ENCODE measurements at places on chromosomes 5 and 9.
A peak's percentile ranks its signal among the peaks of the same experiment; 100 is the strongest.

DNA sequence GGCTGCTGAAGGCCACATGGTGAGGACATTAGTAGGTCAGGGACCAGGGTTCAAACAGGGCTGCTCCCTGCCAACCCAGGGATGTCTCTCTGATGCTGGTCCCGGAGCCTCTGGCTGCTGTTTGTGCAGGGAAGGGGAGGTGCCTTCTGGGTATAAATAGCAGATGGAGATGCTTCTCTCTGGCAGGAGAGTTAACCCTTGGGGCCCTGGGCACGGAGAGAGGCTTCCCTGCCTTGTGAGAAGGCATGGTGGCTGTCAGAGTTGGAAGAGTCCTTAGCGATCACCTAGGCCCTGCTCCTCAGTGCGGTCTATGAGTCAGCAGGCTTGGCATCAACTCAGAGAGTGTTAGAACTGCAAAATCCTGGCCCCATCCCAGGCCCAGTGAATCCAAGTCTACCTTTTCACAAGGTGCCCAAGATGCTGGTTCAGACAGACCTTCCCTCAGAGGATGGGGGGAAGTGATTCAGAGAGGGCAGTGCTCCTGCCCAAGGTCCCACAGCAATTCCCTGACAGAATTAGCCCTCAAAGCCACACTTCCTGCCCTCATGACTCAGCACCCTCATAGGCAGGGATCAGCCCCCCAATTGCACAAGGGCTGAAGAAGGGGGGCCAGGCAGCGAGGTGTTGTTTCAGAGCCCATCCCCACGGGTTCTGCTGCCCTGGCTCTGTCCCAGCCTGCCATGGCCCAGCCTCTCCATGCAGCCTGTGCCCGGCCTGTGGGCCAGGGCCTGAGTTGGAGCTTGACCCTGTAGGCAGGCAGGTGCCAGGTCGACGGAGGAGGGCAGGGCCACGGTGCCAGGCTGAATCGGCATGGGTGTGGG, 25.6 kb downstream of the CAMK2A start:
- no peak for DNase-seq

DNA sequence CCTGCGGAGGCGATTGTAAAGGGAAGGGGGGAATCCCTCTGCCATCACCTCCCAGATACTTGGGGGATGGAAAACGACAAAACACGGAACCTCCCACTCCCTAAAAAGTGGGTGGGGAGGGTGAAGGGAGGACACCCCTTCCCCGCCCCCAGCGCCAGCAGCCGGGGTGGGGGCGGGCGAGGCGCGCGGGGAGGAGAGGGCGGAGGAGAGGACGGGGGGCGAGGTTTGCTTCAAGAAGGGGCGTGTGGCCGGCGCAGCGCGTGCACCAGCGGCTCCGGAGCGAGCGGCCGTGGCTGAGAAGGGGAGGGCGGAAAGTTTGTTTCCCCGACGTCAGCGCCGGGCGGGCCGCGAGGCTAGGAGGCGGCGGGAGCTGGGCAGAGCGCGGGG, at the start of gene PRRX2:
PRRX2 (plus strand) TSS at position 259 of the 387 bp plus-strand sequence. CDS start 221 bp downstream, outside the sequence.
- peak; percentile 25 for DNase-seq

- no peak for DNase-seq
Measured at GRCh38 chr9:99505936-99506335, 283.9 kb downstream of the SEC61B start.

DNA sequence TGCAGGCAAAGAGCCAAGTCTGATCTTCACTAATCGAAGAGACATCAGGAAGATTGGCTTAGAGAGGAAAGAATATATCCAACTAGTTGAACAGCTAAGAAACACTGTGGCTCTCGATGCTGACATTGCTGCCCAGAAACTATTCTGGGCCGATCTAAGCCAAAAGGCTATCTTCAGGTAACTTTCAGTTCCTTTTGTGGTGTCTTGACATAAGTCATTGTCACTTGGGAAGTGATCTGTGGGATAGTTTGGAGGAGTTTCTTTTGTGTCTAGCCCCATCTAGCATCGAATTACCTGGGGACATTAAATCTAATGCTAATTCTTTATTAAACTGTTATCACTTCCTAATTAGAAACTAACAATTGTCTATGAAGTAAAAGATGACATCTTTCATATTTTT, 24.0 kb downstream of the VLDLR start:
- DNase-seq, result no peak

DNA sequence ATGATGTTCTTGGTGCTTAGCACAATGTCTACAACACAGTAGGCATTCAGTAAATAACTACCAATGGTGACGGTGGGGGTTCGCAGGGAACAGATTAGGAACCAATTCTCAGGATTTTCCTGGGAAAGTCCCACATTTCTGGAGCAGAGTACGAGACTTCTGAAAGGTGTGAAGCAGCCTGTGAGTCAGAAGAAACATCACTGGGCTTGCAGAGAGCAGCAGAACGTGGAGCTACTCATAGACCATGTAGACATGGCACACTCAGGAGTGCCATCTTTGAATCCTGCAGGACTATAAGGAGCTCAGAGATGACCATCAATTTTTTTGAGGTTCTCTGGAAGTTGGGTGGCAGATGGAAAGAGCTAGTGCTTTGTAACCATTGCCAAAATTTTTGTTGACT, 106.6 kb upstream of the ANKRD55 start:
- no peak for DNase-seq

DNA sequence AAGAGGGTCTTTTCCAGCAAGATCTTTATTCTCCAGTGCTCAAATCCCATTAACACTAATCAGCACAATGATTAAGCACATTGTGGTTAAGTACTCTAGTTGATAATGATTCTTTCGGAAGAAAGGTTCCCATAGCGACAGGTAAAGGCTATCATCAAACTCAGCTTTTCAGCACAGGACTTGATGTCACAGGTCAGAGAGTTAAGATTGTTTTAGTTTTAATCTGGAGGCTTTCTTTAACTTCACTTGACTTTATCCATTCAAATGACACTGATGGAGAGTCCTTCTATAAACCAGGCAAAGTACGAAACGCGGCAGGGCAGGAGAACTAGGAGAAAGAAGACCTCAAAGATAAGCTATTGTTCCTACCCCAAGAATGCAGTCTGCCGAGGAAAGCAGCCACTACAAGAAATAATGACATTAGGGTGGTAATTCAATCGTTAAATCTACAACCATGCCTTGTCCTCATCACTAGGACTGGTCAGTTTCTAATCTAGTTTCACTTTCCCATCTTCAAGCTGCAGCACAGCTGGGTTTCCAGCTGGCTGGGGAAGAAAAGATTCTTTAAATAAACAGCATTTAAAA, 4.6 kb downstream of the NRG2 start:
- no peak for DNase-seq

DNA sequence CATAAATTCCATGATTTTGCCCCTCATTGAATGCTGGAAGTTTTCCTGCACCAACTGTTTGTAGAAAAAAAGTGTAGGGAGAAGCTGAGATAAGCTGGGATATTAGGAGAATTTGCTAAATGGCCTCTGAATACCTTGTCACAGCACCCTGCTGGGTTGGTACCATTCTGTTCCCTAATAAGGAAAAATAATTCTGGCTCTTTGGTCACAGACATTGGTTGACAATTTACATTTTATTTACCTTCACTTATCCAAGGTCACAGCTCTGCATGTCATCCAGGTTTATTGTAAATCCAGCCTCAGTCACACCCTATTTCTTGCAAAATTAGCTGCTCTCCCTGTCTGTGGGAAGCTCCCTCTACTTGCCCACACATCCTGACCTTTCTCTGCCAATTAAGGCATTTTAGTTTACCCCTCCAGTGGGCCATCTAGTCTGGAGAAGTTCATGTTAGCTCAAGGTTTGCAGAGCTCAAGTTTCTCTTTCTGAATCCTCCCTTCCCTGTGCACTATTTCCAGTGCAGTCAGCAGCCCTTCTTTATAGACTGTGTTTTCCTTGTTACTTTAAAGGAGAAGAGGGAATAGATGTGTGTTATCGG, 115.4 kb upstream of the NTRK2 start:
- no peak for DNase-seq

DNA sequence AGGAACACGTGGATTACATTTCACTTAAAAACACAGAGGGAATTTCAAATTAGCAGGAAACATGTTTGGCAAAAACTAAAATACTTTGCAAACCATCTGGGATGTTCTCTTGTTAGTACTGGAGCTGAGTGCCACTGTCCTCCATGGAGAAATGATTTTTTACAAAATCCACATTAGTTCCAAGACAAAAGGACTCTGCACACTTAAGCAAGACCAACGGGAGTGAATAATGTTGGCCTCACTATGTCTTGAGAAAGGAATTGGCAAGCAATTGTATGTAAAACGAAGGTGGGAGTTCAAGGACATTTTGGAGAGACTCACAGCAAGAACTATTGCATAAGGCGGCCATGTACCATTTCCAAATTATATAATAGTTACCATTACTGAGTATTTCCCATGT, 547.5 kb downstream of the EBF1 start:
- no peak for DNase-seq

- DNase-seq, result no peak
Measured at GRCh38 chr5:96655506-96655905, 6.7 kb upstream of the CAST start.

GRCh38 chr9:351916-352315, 137.3 kb downstream of the DOCK8 start:
- DNase-seq, result no peak

GRCh38 chr9:89357331-89358197, 39.3 kb downstream of the SECISBP2 start:
- peak; percentile 2 for DNase-seq

DNA sequence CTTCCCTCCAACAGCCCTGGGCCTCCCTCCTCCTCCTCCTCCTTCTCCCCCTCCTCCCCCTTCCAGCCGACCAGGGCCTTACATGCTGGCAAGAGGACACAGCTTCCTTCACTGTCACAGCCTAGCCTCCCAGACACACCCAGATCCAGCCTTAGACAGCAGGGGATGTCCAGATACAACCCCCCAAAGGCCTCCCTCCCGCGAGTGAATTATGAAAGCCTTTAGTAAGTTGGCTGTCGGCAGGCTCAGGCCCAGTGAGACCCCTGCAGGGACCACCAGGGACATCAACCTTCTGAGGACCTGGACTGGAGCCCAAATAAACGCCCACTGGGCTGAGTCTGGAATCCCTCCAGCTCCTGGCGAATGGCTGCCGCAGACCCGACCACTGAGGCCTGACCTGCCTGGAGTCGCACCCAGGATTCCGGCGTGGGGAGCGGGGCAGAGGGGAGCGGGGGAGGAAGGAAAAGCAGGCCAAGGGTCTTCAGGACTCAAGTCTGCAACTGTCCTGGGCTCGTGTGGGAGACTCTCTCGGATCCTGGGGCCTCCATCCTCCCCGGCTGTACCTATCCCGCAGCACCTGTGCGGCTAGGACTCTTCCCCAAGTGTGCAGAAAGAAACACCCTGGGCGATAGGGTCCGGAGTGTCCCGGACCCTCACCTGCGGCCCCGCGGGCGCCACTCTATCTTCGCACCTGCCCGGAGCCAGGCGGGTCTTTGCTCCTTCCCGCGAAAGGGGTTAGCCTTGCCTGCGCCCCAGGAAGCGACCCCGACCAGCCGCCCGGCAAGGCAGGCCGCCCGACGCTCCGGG, 705 bp downstream of the SEPTIN8 start:
- DNase-seq, result no peak

GRCh38 chr9:81002242-81002641, 687.1 kb downstream of the TLE1 start:
- DNase-seq, result no peak

DNA sequence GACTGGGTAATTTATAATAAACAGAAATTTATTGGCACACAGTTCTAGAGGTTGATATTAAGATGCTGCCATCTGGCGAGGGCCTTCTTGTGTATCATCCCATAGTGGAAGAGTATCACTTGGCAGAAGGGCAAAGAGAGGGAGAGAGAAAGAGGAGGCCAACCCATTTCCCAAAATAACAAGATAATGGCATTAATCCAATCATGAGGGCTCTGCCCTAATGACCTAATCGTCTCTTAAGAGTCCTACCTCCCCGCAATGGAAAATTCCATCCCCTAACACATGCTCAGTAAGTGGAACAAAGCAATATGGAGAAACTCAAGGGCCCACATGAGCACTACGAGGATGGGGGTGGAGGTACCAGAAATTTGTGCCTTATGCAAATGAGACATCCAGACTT, 17.6 kb upstream of the VDAC1 start:
- DNase-seq, result no peak
